ENCODE measurements at places on chromosomes 2 and 18.

GRCh38 chr2:20448246-20448976 lies 1.5 kb downstream of the RHOB start:
- DNase-seq, result no peak

- peak; percentile 22 for DNase-seq
These were observed 9.1 kb upstream of the MYO5B start for GRCh38 chr18:50203801-50204604.

DNA sequence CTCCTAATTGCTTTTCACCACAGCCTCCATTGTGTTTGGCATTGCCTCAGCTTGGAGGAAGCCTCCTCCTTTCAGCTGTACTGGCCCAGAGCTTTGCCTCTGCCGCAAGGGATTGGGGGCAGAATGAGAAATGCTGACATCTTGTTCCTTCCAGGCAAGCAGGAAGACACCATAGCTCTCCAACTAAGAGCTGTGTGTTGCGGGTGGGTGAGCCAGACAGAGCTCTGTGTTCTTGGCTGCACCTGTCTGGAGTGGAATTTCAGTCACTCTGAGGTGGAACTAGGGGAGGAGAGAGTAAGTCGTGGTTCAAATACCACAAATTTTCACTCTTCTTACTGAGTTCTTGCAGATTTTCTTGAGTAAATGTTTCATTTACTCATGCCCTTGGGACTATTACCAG lies 36.6 kb upstream of the KCNF1 start:
- no peak for DNase-seq

- no peak for DNase-seq
These were observed 22.4 kb downstream of the LHCGR start for GRCh38 chr2:48733067-48733503.

DNA sequence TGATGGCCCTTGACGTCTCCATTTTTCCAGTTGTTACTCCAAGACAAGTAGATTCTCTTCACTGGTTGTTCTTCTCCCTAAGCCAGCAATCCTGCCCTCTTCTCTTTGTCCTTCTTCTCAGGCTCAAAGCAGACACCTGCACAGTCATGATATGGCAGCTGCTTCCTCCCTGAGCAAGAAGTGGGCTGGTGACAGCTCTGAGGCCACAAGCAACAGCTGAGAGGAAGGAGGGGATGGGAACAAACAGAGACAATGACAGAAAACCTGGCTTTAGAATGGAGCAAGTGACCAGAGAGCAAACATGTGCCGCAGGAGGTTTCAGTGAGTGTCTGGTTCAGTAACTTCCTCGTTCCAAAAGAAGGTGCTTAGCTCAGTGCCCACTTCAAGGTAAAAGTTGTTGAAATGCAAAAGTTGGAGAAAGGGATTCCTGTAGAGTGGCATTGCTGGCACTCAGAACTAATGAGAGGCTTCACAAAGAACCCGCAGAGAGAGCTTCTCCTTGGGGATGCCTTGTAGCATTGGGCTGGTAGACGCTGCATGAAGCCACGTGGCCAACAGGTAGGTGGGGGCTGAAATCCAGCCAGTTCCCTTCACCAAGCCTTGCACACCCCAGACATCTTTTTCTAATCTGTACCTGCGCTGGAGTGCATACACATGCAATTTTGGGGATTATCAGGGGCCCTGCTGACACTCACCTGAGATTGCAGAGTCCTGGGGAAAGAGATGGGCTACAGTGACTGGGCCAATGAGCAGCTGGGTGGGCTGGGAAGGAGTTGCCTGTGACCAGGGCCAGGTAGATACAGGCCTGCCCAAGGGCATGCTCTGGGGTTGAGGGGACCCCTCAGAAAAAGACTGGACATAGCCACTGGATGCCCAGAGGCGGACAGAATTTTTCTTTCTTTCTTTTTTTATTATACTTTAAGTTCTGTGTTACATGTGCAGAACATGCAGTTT lies 153.3 kb upstream of the RAB12 start:
- peak; percentile 4 for DNase-seq

- DNase-seq, result no peak
These were observed 10.1 kb downstream of the DPP4 start for GRCh38 chr2:162063899-162064298.

- no peak for DNase-seq
These were observed 55.4 kb downstream of the VAPA start for GRCh38 chr18:9969247-9969646.

GRCh38 chr2:223602972-223603371 lies 811 bp upstream of the SCG2 start:
- DNase-seq, result no peak

- DNase-seq, result no peak
These were observed 1357.8 kb upstream of the CRIM1 start for GRCh38 chr2:34997779-34998178.

Measured in SHP77 treated with DMSO at 0.1 percent for 48 hours (cell line).